Activated CD4-positive, alpha-beta T cell treated with anti-CD3 and anti-CD28 coated beads, Interleukin-2, amount 10 ng/mL, durations not matched to agents 24 days and 14 days (primary cell): ENCODE measurements at places on chromosomes 11 and 22. TPM values are rescaled to one million over a fixed set of nuclear protein-coding genes. Genes with fewer than 3 reads are reported as not detected.

The BATF2 gene
- 0.09 TPM in 1 of 2 replicates, not detected in the other for total RNA-seq

The GVQW3 gene
- 3.7 and 4.3 TPM in 2 replicates for total RNA-seq

The PKP3 gene
- total RNA-seq = not detected in 2 replicates

The ATXN10 gene
- total RNA-seq = 121 and 122 TPM in 2 replicates

The HTR3B gene
- total RNA-seq = not detected in 2 replicates

The OR6T1 gene
- not detected in 2 replicates for total RNA-seq

The SCN3B gene
- total RNA-seq = not detected in 2 replicates

The RAG2 gene
- not detected in 2 replicates for total RNA-seq

The DCHS1 gene
- 0.35 and 0.36 TPM in 2 replicates for total RNA-seq

The GCAT gene
- total RNA-seq = 27.7 and 28.9 TPM in 2 replicates

The DBX1 gene
- total RNA-seq = not detected in 2 replicates

The HOATZ gene
- not detected in 2 replicates for total RNA-seq

The NAA40 gene
- 26.1 and 26.9 TPM in 2 replicates for total RNA-seq

The RFPL1 gene
- not detected in 2 replicates for total RNA-seq

The SLC16A8 gene
- not detected in 2 replicates for total RNA-seq

The FBLN1 gene
- total RNA-seq = not detected in 2 replicates

The NXPE1 gene
- total RNA-seq = not detected in 2 replicates

The UBQLNL gene
- total RNA-seq = not detected in 2 replicates

The ROBO3 gene
- 6.5 and 7.7 TPM in 2 replicates for total RNA-seq

The SAA1 gene
- not detected in 2 replicates for total RNA-seq

The TNNI2 gene
- not detected in 2 replicates for total RNA-seq

The APOL5 gene
- not detected in 2 replicates for total RNA-seq

The NAALAD2 gene
- total RNA-seq = not detected in 2 replicates

The LRRC4C gene
- total RNA-seq = not detected in 2 replicates

The CSF2RB gene
- total RNA-seq = 5.0 and 5.2 TPM in 2 replicates

The PKDREJ gene
- total RNA-seq = not detected in 2 replicates

The RFPL2 gene
- total RNA-seq = not detected in 2 replicates

The TBC1D22A gene
- total RNA-seq = 39.2 and 41.0 TPM in 2 replicates

The MS4A18 gene
- total RNA-seq = not detected in 2 replicates

The SLC5A12 gene
- not detected in 2 replicates for total RNA-seq

The DNAJB13 gene
- total RNA-seq = 0.26 and 1.0 TPM in 2 replicates

The CHADL gene
- total RNA-seq = 0.33 and 0.47 TPM in 2 replicates

The C22orf15 gene
- total RNA-seq = 0.16 and 0.19 TPM in 2 replicates

The C11orf16 gene
- total RNA-seq = not detected in 2 replicates

The IRAG1 gene
- not detected in 2 replicates for total RNA-seq

The DMC1 gene
- total RNA-seq = 14.2 and 14.3 TPM in 2 replicates

The RBMXL2 gene
- not detected in 2 replicates for total RNA-seq

The OR2AG1 gene
- total RNA-seq = not detected in 2 replicates
